ENCODE measurements at places on chromosomes 2 and 18. TPM values are rescaled to one million over a fixed set of nuclear protein-coding genes. Genes with fewer than 3 reads are reported as not detected.

- no peak for DNase-seq
Measured at GRCh38 chr2:63742580-63742976, 99.1 kb upstream of the UGP2 start.

- no peak for DNase-seq
Measured at GRCh38 chr18:41982942-41983660, 28.1 kb downstream of the PIK3C3 start.

GRCh38 chr2:235390108-235390815 is 103.6 kb upstream of the AGAP1 start:
- DNase-seq: peak; percentile 30

GRCh38 chr18:51196118-51196810 is 1.2 kb downstream of the MEX3C start:
- peak; percentile 74 for DNase-seq

The STARD6 gene
- not detected for total RNA-seq

DNA sequence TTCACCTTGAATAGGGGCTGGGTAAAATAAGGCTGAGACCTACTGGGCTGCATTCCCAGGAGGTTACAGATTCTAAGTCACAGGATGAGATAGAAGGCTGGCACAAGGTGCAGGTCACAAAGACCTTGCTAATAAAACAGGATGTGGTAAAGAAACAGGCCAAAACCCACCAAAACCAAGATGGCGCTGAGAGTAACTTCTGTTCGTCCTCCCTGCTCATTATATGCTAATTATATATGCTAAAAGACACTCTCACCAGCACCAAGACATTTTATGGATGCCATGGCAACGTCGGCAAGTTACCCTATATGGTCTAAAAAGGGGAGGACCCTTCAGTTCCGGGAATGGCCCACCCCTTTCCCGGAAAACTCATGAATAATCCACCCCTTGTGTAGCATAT is 711.5 kb upstream of the KLHL29 start:
- no peak for DNase-seq

The GPR155 gene
- total RNA-seq: 48.7 TPM

The CRYGD gene
- total RNA-seq: not detected

All from Peyer's patch (tissue), 4 donors.